Right lung (tissue), 10 donors: ENCODE measurements at places on chromosomes 7 and 10. TPM values are rescaled to one million over a fixed set of nuclear protein-coding genes. Genes with fewer than 3 reads are reported as not detected.

The ZNF804B gene
- 0.09 TPM for polyA plus RNA-seq

DNA sequence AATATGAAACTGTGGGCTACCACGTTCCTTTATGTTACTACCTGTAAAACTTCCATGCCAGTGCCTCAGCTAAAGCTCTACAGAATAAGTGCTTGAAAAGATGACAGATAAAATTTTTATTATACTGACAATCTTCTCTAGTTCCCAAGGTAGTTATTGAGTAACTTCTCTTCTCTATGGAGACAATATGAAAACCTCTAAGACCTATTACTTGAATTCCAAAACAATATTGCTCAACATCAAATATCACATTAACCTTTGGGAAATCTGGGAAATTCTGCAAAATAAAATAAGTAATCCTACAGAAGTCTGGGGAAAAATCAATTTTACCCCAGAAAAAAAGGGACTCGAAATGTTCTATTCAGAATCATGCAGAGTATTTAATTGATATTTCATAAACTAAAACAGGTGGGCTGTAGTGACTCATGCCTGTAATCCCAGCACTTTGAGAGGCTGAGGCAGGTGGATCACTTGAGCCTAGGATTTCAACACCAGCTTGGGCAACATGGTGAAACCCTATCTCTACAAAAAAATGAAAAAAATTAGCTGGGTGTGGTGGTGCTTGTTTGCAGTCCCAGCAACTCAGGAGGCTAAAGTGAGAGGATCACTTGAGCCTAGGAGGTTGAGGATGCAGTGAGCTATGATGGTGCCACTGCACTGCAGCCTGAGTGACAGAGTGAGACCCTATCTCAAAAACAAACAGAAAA is 23.8 kb upstream of the ANK3 start:
- DNase-seq, result no peak

GRCh38 chr10:6165221-6165725 is 37.5 kb upstream of the PFKFB3 start:
- DNase-seq, result no peak

The PON1 gene
- 1.2 TPM for polyA plus RNA-seq

DNA sequence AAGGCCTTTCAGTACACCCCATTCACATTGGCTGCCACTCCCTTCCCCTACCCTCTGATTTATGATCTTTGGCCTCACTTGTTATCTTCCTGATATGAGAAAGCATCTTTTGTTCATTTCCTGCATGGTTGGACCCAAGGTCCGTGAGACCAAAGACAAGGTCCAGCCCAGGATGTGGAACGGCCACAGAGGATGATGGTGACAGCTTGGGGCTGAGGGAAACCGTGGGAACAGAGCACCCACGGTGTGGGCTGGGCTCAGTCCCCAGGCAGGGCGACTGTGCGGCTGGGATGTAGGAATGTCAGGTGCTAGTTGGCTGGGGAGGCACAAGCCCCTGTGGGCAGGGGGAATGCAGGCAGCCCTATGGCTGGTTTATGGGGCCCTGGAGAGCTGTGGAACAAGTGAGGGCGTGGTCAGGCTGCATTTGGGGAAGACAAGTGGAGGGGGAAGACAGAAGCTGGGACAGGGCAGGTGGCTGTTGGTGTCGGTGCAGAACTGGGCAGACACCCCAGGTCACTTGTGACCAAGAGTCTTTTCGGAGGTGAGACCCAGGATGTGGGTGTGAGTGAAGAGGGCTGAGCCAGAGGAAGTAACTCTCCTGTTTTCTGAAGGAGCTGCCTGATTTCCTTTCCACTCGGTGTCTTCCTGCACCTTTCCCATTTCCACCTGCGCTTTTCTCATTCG is 51.7 kb upstream of the IGFBP3 start:
- no peak for DNase-seq

DNA sequence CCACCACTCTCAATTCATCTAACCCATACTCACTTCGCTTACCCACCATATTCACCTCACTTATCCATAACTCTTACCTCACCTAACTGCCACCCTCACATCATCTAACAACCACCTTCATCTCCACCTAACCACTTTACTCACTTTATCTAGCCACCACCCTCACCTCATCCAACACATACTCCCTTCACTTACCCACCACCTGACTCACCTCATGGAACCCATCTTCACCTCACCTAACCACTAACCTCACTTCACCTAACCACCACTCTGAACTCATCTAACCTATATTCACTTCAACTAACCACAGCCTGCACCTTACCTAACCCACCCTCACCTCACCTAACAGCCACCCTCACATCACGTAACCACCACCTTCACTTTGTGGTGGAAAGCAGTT is 84.2 kb downstream of the VIPR2 start:
- no peak for DNase-seq

DNA sequence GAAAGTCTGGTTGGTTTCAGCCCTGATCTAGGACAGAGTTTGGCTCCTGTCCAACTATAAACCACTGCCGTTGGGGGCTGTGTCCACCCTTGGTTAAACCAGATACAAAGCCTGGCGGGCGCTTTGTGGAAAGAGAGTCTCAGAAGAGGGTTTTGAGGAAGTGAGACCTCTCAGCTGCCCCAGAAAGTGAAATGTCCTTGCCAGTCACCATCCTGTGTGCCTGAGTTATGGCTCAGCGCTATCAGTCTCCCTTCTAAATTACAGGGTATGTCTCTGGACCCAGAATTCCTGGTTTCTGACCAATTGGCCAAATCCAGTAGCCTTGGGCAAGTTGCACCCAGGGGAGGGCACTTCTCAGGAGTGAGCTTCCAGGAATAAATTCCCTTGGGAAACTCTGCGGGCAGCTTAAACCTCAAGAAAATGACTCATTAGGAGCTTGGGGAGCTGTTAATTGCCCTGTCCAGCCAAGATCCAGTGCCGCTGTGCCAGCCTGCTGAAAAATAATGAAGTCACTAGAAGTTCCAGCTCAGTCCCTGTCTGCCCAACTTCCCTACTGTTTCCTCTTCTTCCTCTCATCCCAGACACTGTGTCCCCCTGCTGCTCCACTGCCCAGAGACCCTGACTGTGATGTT is 66.7 kb upstream of the PDZD8 start:
- no peak for DNase-seq

The ETV1 gene
- polyA plus RNA-seq, result 33.3 TPM

The RASSF4 gene
- polyA plus RNA-seq, result 19.9 TPM

DNA sequence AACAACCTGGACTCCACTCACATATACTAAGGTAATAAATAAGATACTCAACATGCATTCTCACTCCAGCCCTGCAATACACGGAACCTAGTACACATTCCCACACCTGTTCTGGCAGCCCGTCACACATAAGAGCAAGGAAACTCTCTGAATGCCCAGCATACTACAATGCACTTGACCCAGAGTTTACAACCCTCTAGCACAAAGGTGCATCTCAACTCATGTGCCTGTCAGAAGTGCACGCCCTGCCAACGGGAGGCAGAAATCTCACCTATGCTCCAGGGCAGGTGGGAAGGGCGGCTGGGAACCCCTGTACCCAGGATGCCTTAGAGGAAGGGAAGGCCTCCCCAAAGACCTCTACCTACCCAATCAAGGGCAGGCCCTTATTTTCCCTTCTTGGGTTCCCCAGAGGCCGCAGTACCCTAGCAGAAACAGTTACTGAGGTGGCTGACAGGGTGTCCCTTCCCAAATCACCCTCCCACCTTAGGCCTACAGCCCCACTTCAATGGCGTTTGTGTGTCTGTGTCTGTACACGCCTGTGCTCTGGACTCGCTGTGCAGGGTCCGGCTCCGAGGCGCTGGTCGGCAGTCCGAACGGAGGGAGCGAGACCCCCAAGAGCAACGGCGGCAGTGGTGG is 2.0 kb downstream of the EVX1 start:
- no peak for DNase-seq

DNA sequence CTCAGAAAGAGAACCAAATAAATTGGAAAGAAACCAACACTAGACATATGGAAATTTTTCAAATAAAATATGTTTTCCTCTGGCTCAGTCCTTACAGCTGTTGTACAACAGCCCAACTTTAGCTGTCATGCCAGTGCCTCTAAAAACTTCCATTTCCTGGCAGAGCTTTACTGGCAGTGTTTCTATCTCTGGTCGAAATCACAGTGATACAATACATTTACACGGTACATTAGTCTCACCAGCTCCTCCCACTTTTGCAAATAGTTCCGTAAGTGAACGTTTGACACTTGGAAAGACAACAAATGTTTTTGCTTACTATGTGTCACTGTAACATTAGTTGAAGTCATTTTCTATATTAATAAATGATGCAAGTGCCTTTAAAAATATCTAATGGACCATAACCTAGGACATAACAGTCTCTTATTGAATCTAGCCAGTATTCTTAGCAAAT is 29.8 kb downstream of the BCAP29 start:
- DNase-seq, result peak; percentile 32
